Stimulated activated CD8-positive, alpha-beta memory T cell treated with anti-CD3 and anti-CD28 coated beads, Interleukin-4, amount 100 ng/mL, for 1 hour (primary cell): ENCODE measurements at places on chromosomes 5 and 9.

- DNase-seq: no peak
These were observed 68.1 kb downstream of the RNF38 start for GRCh38 chr9:36332006-36332405.

GRCh38 chr5:141691286-141691866, 9.3 kb upstream of the ARAP3 start:
- no peak for DNase-seq

DNA sequence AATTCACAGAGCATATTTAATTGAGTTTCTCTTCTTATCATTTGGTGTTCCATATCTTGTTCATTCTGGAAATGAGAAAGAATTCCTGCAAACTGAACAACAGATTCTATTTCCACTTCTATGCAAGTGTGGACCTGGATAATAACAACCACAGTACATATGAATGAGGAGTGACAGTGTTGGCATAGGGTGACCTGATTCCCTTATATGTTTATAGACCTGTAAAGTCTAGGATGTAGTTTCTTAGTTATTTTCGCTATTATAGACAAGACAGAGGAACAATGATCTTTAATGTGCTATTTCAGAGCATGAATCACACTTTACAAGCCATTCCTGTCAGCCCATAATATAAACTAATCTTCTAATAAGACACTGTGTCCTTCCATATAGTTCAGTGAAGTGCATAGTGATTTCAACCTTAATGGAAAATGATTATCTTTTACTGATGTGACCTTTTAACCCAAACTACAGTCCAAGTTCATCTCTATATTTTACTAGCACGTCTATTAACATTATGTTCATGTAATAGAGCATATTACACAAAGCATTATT, 88.2 kb upstream of the FAM174A start:
- no peak for DNase-seq

- DNase-seq: no peak
These were observed 112.2 kb downstream of the RPS23 start for GRCh38 chr5:82165740-82166530.

GRCh38 chr9:78792745-78793144, 495.8 kb downstream of the PSAT1 start:
- DNase-seq: no peak
